Uterine smooth muscle cell (primary cell): ENCODE measurements at places on chromosomes 2 and 18. TPM values are rescaled to one million over a fixed set of nuclear protein-coding genes. Genes with fewer than 3 reads are reported as not detected.

DAW1 gene
- total RNA-seq: not detected in 2 replicates

GREB1L gene
- 4.2 and 5.0 TPM in 2 replicates for total RNA-seq

PREB gene
- 46.4 and 50.0 TPM in 2 replicates for total RNA-seq

ANO7 gene
- total RNA-seq: 0.37 and 0.44 TPM in 2 replicates

GMPPA gene
- total RNA-seq: 67.4 and 70.6 TPM in 2 replicates

SLC39A6 gene
- total RNA-seq: 82.8 and 96.6 TPM in 2 replicates

LRRC30 gene
- total RNA-seq: not detected in 2 replicates

CNTNAP5 gene
- not detected in 2 replicates for total RNA-seq

IL1A gene
- 0.12 and 0.22 TPM in 2 replicates for total RNA-seq

ZSWIM2 gene
- 0.11 and 0.62 TPM in 2 replicates for total RNA-seq

REG1B gene
- total RNA-seq: not detected in 2 replicates

MEIS1 gene
- 131 and 169 TPM in 2 replicates for total RNA-seq

TRIM43 gene
- total RNA-seq: not detected in 2 replicates

PFN4 gene
- 0.33 and 0.62 TPM in 2 replicates for total RNA-seq

LONRF2 gene
- 6.5 and 7.6 TPM in 2 replicates for total RNA-seq

SERPINB11 gene
- total RNA-seq: not detected in 2 replicates

CELF4 gene
- not detected in 2 replicates for total RNA-seq

SPATA3 gene
- total RNA-seq: not detected in 2 replicates

SLC30A3 gene
- 0.66 and 0.87 TPM in 2 replicates for total RNA-seq

IL36RN gene
- under 0.01 TPM in 1 of 2 replicates, not detected in the other for total RNA-seq

MRPS5 gene
- 54.9 and 65.4 TPM in 2 replicates for total RNA-seq

ERICH2 gene
- 0.33 and 1.6 TPM in 2 replicates for total RNA-seq

CDK15 gene
- total RNA-seq: 3.1 and 3.4 TPM in 2 replicates

SIX3 gene
- total RNA-seq: under 0.01 TPM in 1 of 2 replicates, not detected in the other

ANKRD36C gene
- 64.6 and 74.1 TPM in 2 replicates for total RNA-seq

EFHD1 gene
- 0.12 TPM in 1 of 2 replicates, not detected in the other for total RNA-seq

NCKAP1 gene
- total RNA-seq: 206 and 221 TPM in 2 replicates

ZNF804A gene
- 9.5 and 11.5 TPM in 2 replicates for total RNA-seq

NFATC1 gene
- total RNA-seq: 1.7 and 2.1 TPM in 2 replicates

NEURL3 gene
- total RNA-seq: 0.11 TPM in 1 of 2 replicates, not detected in the other

CNGA3 gene
- not detected in 2 replicates for total RNA-seq

ECEL1 gene
- total RNA-seq: not detected in 2 replicates

PRPF40A gene
- total RNA-seq: 134 and 187 TPM in 2 replicates

PER2 gene
- total RNA-seq: 7.2 and 7.4 TPM in 2 replicates

MSGN1 gene
- not detected in 2 replicates for total RNA-seq

LTBP1 gene
- 502 and 503 TPM in 2 replicates for total RNA-seq

POTEI gene
- total RNA-seq: not detected in 2 replicates

SCG2 gene
- 0.44 and 0.50 TPM in 2 replicates for total RNA-seq

GBX2 gene
- total RNA-seq: not detected in 2 replicates

ETAA1 gene
- 20.7 and 24.0 TPM in 2 replicates for total RNA-seq

CPO gene
- total RNA-seq: 0.12 TPM in 1 of 2 replicates, not detected in the other

CCBE1 gene
- 13.8 and 21.2 TPM in 2 replicates for total RNA-seq

SKOR2 gene
- not detected in 2 replicates for total RNA-seq

RESP18 gene
- not detected in 2 replicates for total RNA-seq

PDCD1 gene
- total RNA-seq: not detected in 2 replicates

TCF7L1 gene
- 2.3 and 3.2 TPM in 2 replicates for total RNA-seq

FN1 gene
- 2,380 and 5,716 TPM in 2 replicates for total RNA-seq

CTAGE1 gene
- total RNA-seq: not detected in 2 replicates

AKAIN1 gene
- not detected in 2 replicates for total RNA-seq

SP140 gene
- 2.0 and 2.6 TPM in 2 replicates for total RNA-seq

KRCC1 gene
- 26.7 and 34.5 TPM in 2 replicates for total RNA-seq

GKN1 gene
- total RNA-seq: not detected in 2 replicates

ERBB4 gene
- total RNA-seq: under 0.01 and 0.11 TPM in 2 replicates

RAB17 gene
- total RNA-seq: 0.11 and 0.12 TPM in 2 replicates

HOXD12 gene
- total RNA-seq: 0.33 and 0.37 TPM in 2 replicates

CAPN10 gene
- 30.3 and 36.6 TPM in 2 replicates for total RNA-seq

MZT2A gene
- total RNA-seq: 71.1 and 123 TPM in 2 replicates

TRIP12 gene
- total RNA-seq: 262 and 314 TPM in 2 replicates
